Activated naive CD4-positive, alpha-beta T cell treated with Interleukin-2 at 50 U/mL for 16 hours (primary cell): ENCODE measurements at places on chromosomes 13 and 19.
A peak's percentile ranks its signal among the peaks of the same experiment; 100 is the strongest.

DNA sequence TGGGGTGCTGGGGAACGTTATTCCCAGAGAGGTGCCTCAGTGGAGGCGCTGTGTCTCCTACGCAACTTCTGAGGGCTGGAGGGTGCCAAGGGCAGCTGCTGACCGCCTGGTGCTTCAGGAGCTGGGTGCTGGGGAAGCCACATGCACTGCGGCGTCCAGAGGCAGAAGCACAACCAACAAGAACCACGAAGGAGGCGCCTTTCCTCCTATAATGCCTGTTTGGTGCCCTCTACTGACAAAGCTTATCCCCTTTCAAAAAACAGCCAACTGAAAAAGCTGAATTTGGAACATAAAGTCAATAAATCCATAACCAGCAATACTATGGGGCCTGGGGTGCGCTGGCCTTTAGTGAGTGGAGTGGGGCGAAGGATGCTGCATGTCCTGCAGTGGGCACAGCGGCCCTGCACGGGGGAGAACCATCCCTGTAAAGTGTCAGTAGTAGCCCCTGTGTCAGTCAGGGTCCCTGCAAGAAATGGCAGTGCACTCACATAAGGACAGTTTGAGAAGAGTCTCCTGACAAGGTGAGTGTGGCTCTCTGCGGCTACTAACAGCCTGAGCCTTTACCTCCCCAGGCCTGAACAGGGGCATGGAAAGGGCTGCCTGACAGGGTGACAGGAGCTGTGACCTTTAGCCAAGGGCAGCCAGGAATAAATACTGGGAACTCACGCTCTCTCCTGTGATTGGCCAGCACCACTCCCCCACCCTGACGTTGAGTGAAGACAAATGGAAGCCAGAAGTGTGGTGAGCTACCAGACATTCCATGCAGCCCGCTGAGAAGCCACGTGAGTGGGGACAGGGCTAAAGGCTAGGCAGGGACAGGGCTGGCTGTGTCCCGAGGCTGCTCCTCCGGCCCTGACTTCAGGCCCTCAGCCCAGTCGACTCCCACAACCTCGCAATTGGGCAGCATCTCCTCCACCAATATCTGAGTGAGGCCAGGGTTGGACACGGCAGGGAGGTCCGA is 4.5 kb upstream of the B3GNT8 start:
- DNase-seq, result no peak

- DNase-seq, result no peak
These were observed 16.6 kb downstream of the OLFM4 start for GRCh38 chr13:53045189-53045588.

GRCh38 chr13:77833331-77833863 is 85.2 kb downstream of the EDNRB start:
- DNase-seq, result no peak

GRCh38 chr13:20990910-20991525 is 70.4 kb downstream of the LATS2 start:
- no peak for DNase-seq

GRCh38 chr19:54502518-54503048 is at the start of gene LAIR2:
LAIR2 (plus strand) TSS chr19:54502831; CDS start chr19:54502919, 88 bp downstream.
- no peak for DNase-seq

GRCh38 chr13:53941588-53942190 is 913.1 kb downstream of the OLFM4 start:
- DNase-seq, result no peak

GRCh38 chr19:49929611-49930482 is 543 bp upstream of the NUP62 start:
- peak; percentile 91 for DNase-seq

GRCh38 chr13:75173457-75174356 is 308.3 kb downstream of the TBC1D4 start:
- no peak for DNase-seq

GRCh38 chr13:83883061-83883523 is 818 bp upstream of the SLITRK1 start:
- DNase-seq, result no peak

DNA sequence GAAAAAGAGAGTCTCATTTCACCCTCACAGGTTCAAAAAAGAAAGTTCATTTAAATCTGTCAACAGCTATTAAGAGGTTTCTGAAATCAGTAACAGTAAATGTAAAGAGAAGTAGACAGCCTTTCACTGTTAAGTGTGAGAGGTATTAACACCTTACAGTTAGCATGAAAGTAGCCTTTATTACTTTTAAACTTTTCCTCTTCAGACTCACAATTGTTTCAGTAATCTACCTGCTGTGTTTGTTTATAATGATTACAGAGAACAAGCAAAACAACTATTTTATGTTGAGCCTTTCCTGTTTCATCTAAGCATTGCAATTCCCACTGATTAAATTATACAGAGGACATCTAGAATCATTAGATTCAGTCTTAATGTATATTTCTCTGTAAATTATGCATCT is 159.8 kb downstream of the PCDH9 start:
- DNase-seq, result no peak

GRCh38 chr13:21516805-21517204 is 57.7 kb upstream of the ZDHHC20 start:
- DNase-seq, result no peak

DNA sequence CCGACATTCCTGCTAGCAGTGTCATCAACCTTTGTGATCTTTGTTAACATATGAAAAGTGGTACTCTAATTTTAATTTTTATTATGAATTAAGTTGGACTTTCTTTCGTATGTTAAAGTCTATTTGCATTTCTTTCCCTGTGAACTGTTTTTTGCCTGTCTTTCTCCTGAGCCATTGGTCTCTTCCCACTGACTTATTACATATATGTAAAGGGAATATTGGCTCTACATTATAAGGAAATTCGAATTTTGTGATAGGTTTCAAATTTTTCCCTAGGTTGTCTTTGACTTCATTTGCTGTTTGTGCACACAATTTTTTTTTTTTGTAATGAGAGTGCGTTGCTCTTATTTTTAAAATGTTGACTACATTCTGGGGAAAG is 442 bp upstream of the CDC16 start:
- DNase-seq, result no peak

DNA sequence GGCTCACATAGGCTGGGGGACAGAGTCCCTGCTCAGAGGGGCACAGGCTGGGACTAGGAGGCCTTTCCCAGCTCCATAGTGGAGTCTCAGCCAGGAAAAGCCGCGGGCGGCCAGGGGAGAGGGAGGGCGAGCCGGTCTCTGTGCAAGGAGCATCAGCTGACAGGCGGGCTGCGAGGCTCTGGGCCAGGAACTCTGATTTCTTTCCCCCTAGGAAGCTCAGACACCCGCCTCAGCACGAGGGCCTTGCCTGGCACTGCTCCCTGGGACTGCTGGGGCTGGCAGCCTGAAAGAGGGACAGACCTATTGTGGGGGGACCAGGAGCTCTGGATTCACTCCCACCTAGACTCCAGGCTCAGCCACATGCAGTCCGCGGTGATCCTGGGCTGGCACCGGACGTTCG is 2.2 kb upstream of the PLK5 start:
- no peak for DNase-seq

GRCh38 chr19:6297202-6297601 is 17.4 kb upstream of the MLLT1 start:
- no peak for DNase-seq

- DNase-seq, result no peak
These were observed 128.4 kb downstream of the CDK8 start for GRCh38 chr13:26382366-26382765.

DNA sequence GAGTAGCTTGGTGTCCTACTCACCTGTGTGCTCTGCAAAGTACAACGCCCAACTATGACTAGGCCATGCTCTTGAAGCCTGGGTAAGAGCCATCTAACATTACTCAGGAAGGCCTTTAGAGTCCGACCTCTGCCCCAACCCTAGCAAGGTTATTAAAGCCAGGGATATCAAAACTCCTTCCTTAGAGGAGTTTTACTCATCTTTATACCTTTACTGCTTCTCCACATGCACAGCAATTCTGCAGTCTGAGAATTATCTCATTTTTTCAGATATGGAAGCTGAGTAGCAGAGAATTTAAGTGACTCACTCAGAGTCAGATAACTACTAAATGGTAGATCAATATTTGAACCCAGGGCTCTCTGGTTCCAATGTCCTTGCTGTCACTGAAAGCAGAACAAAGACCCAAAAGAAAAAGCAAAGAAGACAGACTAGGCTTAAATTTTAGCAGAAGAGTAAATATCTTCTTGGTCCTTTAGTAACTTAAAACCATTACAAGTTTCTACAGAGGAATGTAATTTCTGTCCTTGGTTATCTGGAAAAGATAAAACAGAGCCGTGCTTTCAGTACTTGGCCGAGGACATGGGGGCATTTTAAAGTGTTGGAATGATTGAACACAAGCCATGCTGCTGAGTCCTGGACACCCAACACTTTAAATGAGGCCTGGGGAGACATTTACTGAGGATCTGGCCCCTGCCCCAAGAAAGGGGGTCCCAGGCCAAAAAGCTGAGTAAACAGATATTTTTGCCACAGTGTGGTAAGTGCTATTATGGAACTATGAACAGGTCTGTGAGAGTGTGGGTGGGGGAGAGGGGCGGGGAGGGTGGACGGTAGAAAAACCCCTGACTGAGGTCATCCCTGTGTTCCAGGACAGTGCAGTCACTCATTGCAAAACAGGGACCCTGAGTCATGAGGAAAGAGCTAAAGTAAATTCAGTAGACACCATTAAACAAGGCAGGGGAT is 18.4 kb upstream of the KPNA3 start:
- no peak for DNase-seq

DNA sequence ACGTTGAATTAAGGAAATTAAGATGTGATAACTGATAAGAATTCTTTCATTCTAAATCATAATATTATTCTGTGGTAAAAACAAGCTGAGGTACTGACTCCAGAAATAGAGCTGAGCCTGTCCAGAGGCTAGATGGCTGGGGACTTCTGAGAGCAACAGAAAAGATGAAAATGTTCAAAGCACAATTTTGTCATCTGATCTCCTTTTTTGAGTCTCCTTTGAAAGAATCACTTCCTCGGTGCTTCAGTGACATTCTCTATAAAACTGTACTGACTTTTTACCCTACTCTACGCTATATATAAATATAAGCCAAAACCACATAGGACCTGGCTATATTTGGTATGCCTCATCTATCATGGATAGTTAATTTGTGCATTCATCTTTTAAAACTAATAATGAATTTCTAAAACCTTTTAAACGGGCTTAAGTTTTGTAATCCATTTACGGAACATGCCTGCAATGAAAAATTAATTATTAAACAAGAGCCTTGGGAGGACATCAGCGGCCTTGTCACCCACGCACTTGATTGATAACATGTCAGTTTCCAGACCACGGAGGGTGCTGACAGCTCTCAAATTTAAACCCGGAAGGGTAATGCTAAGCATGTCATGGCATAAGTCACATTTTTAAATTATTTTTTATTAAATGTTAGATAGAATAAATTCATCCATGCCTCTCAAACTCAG is 235.5 kb downstream of the PCDH9 start:
- no peak for DNase-seq

DNA sequence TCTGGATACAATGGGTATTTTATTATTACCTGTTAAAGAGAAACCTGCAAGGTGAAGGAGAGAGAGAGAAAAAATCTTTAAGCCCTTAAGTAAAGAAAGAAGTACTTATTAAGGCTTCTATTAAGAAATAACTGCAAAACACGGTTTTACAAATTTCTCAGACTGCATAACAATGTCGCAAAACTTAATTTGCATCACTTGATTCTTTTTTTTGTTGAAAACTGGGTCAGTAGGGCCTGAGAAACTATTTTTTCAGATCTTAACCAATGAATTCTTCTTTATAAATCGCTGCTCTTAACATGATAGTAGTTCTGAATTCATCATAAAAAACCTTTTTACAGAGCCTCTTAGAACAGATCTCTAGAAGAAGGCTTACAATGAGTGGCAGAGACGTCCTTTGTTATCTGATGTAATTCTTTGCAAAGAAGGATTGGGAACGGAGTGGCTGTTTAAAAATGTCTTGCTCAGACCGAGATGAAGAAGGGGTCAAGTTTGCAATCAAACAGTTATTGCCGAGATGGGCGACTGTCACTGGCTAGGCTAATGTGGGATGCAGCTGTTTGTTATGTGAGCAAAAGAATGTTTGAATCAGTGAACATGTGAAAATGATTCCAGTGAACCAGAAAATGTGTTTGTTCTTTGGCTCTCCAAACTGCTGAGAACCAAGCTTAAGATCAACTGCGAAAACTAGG is 76.3 kb downstream of the ZNF536 start:
- no peak for DNase-seq

DNA sequence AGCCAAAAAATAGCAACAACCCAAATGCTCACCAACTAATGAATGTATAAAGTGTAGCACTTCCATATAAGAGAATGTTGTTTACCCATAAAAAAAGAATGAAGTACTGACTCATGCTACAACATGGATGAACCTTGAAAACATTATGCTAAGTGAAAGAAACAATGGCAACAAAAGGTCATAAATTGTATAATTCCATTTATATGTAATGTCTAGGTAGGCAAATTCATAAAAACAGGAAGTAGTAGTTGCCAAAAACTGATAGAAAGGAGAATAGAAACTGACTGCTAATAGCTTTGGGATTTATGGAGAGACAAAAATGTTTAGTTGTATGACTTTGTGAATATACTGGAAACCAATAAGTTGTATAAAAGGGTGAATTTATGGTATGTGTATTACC is 21.6 kb downstream of the MYCBP2 start:
- DNase-seq, result no peak

- no peak for DNase-seq
These were observed 1627.0 kb upstream of the PCDH20 start for GRCh38 chr13:63042686-63043085.

DNA sequence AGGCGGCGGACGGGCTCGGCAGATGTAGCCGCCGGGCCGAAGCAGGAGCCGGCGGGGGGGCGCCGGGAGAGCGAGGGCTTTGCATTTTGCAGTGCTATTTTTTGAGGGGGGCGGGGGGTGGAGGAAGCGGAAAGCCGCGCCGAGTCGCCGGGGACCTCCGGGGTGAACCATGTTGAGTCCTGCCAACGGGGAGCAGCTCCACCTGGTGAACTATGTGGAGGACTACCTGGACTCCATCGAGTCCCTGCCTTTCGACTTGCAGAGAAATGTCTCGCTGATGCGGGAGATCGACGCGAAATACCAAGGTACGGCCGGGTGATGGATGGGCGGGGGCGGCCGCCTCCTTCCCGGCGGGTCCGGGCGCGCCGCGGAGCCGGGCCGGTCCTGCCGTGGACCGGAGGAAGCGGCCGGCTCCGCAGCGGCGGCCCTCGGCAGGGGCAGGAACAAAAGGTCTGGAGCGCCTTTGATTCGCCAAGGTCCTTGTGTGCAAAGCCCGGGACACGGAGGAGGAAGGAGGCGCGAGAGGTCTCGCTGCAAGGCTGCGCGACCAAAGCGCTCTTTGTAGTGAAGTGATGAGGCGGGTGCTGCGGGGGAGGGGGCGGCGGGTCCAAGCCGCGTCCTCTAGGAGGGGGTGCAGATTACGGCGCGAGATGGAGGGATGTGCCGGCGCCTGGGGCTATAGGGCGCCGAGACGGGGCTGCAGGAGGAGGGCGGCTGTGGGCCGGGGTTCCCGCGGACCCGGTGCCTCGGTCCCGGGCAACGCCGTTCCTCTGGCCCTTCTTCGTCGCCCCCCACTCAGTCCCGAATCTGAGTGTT is 689 bp downstream of the ING1 start:
- peak; percentile 73 for DNase-seq

- DNase-seq, result no peak
These were observed 40.8 kb upstream of the TPP2 start for GRCh38 chr13:102555914-102556553.

GRCh38 chr19:47039239-47039874 is 9.1 kb downstream of the TMEM160 start:
- DNase-seq, result no peak
